ENCODE measurements at places on chromosomes 13 and 19.

DNA sequence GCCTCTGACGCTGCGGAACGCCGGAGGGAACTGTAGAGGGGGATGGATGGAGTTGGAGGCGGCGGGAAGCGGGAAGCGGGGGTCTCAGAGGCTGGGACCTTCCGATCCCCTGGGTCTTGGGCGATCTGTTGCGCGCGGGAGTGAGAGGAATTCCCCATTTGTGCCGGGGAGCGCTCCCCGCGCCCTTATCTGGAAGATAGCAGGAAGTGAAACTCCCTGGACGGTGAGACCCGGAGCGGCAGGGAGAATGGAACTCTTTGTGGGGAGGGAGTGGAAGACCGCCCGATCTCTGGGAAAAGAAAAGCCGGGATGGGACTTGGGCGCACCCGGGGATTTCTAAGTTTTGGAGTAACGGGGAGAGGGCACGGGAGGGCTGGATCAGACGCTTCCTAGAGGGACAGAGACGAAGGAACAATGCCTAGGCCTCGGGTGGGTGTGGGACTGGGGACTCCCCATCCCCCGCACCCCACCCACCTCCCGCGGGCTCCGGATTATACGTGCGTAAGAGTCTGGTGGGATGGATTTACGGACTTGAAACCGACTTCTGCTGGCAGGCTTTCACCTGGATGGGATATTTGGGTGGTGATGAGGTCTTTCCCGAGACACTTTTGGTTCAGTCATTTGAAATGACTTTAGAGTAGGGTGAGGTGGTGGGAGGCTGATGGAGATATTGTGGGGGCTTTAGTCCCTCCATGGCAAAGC is 495 bp downstream of the LSR start:
- no peak for DNase-seq

GRCh38 chr13:96203471-96203870 is 113.6 kb downstream of the HS6ST3 start:
- no peak for DNase-seq

DNA sequence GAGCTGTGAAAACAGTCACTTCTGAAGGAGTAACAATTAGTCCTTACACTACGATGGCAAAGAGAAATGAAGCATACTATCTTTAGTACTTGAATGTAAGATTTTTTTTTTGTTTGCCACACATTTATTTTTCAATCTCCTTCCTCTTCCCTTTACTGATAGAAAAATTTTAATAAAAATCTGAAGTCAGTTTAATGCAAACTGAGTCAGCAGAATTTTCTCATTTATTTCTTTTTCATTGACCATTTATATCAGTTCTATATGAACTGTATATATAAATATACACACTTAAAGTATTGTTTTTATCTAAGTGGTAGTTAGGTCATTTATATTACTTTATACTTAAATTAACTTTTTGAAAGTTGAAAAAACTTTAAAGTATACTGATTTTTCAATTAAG is 1009.1 kb upstream of the SPRY2 start:
- DNase-seq: no peak

DNA sequence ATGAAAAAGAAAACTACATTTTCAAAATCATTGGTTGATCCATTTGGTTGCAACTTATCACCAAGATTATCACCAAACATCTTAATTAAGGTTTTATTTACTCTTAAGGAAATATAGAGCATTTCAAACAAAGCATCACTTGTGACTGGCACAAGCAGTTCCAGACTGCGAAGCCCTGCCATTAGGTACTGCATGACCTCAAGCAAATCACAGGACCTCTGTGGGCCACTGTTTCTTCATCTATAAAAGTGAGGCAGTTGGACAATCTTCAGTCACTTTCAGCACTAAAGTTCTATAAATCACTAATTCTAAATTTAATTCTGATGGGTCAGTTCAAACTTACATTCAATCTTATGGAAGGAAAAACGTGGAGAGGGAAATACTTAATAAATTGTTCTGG is 2.0 kb downstream of the ELF1 start:
- DNase-seq: peak; percentile 45

DNA sequence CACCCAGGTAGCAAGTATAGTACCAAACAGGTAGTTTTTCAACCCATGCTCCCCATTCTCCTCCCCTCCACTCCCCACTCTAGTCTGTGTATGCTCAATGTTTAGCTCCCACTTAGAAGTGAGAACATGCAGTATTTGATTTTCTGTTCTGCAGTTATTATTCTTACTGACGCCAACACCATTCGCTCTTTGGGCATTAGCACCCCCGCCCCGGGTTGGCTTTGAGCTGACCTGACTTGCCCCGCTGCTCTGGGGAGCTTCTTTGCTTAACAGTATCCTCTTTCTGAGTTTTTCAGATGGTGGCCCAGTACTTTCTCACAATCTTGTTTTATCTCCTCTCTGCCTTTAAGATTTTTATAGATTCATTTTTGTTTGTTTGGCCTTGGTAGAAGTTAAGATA is 138.7 kb downstream of the CRYL1 start:
- DNase-seq: no peak

DNA sequence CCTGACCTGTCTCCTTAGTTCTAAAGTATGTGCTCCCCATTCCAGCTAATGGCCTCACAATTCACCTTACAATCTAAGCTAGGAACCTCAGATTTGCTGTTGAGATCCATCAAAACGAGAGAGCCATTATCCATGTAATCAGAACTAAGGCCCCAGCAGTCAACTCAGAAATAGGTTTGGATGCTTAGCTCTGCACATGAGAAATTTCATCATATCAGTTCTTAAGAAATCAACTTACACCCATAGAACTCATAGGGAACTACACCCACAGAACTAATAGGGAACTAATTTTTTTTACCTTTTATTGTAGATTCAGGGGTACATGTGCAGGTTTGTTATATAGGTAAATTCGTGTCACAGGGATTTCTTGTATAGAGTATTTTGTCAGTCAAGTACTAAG is 28.7 kb downstream of the CYSLTR2 start:
- DNase-seq: no peak

DNA sequence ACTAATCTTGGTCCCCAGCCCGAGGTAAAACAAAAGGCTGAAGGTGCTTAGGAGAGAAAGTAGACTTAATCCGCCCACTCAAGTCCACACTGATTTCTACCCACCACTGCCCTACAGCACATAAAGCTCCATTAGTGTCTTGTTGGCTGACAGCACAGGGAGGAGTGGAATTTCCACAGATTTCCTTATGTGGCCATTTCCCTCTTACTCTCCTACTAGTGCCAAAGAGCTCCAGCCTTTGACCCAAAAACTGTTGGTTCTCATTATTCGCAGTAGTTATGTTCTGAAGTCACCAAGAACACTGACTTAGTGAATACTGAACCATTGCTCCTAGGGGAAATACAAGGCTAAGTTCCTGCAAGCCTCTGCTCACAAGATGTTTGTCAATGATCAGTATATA is 61.2 kb downstream of the RAB20 start:
- DNase-seq: peak; percentile 34

GRCh38 chr19:46907880-46908279 is 47.1 kb downstream of the ARHGAP35 start:
- no peak for DNase-seq

- DNase-seq: no peak
Measured at GRCh38 chr13:27176470-27177410, 5.1 kb upstream of the USP12 start.

DNA sequence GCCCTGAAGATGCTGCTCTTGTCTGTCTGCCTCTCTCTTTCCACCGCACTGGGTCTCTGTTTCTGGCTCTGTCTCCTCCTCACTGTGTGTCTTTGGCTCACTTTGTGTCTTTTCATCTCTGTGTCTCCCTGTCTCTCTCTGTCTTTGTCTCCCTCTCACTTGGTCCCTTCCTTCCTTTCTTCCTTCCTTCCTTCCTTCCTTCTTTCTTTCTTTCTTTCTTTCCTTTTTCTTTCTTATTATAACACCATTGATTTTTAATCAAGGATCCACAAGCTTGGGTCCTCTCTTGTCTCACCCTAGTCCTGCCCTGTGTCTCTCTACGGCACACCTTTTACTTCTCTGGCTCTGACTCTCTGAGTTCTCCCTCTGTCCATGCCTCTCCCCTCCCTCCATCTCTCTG is 14.3 kb downstream of the CD177 start:
- no peak for DNase-seq

- DNase-seq: no peak
Measured at GRCh38 chr13:66896933-66897332, 333.2 kb downstream of the PCDH9 start.

GRCh38 chr13:98335721-98336120 is 158.7 kb upstream of the RNF113B start:
- DNase-seq: no peak

DNA sequence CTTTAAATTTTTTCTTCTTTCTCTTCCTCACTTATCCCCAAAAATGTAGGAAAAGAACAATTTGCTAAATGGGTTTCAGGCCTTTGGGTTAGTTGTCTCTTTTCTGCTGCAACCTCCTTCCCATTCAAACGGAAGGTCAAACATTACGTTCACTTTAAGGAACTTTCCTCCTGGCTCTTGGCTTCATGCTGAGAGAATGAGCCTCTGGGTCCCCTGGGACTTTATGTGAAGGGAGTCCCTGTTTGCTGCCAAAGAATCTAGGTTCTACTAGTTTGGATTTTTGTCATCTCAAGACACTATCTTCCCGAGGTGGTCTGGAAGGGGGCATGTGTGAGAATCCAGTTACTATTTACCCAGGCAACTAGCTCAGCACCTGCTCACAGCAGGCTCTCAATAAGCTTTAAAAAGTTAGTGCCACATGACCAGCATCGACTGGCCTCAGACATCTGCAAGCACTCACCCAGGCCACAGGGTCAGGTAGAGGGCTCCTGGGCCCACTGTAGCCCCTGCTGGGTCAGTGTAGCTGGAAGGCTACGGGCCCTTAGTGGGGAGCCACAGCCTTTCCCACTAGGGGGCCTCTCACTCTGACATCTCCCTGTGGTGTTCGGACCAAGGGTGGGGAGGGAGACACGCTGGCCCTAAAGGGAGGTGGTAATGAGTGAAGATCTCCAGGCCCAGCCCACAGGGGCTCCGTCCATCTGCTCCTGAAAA is 40.5 kb downstream of the FAM124A start:
- no peak for DNase-seq

DNA sequence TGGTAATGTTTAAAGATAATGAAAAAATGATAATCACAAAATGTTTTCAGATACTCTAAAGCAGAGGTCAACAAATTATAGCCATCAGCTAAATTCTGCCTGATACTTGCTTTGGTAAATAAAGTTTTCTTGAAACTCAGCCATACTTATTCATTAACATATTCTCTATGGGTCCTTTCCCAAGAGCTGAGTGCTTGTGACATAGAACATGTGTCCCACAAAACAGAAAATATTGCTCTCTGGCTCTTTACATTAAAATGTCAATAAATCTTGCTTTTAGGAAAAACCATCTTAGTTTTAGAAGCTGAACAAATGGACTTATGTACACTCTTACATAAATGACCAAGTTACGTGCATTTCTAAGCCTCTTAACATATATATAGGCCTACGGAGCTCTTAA is 307.1 kb downstream of the DCT start:
- DNase-seq: no peak

GRCh38 chr13:79710376-79710775 is 229.4 kb downstream of the NDFIP2 start:
- DNase-seq: peak; percentile 78

GRCh38 chr19:33368074-33368864 is 5.2 kb upstream of the CEBPG start:
- peak; percentile 19 for DNase-seq

GRCh38 chr13:73397496-73398305 is 338.9 kb downstream of the KLF5 start:
- DNase-seq: no peak

- peak; percentile 18 for DNase-seq
Measured at GRCh38 chr13:66036024-66036614, 1194.0 kb downstream of the PCDH9 start.

GRCh38 chr19:43290568-43291359 is 21.4 kb upstream of the PSG9 start:
- DNase-seq: no peak

DNA sequence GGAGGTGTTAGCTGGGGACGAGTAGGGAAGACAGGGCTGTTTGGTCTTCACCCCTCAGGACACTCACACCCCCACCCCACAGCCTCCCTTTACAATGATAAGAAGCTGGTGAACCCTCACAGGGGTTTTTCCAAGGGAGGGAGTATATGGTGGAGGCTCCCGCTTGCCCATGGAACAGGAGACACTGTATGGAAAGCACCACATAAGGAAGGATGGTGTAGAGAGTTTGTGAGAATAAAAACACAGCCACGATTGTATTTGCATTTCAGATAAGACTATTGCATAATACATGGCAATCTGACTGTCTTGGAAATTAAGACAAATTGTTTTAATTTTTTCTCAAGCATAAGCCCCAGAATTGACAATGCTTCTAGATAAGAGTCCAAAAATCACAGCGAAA is 46.9 kb downstream of the TNFSF13B start:
- no peak for DNase-seq

- DNase-seq: no peak
Measured at GRCh38 chr19:55353803-55354697, 469 bp downstream of the COX6B2 start.

GRCh38 chr13:110748271-110748670 is 34.8 kb downstream of the ING1 start:
- DNase-seq: no peak

- DNase-seq: no peak
Measured at GRCh38 chr13:28830580-28830979, 10.4 kb downstream of the MTUS2 start.

DNA sequence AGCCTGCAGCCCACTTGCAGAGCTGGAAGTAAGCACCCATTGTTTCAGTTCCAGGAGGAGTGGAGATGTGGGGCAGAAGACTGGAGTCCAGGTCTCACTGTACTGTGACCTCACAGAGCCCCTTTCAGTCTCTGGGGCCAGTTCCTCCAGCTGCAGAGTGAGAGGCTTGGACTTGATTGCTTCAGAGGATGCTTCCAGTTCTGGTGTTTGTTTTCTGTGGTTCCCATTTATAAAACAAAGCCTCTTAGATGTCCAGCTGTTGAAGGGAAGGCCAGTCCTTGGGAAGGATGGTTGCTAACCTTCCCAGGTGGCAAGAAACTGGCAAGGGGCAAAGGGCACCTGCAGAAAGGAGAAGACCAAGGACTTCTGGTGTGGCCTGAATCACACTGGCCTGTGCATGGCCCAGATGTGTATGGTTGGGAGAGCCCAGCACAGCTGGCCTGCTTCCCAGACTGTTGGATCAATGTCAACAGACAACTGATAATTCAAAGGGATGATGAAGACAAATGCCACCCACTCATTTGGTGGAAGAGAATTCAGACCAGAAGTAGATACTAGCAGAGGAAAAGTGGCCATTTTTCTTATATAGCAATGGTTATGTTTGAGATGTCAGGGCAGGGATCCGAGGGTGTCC is 218.5 kb downstream of the ZNF536 start:
- no peak for DNase-seq

Measured in renal cortical epithelial cell (primary cell).